Activated CD4-positive, alpha-beta T cell treated with anti-CD3 and anti-CD28 coated beads for 48 hours (primary cell): ENCODE measurements at places on chromosomes 1 and 21.

DNA sequence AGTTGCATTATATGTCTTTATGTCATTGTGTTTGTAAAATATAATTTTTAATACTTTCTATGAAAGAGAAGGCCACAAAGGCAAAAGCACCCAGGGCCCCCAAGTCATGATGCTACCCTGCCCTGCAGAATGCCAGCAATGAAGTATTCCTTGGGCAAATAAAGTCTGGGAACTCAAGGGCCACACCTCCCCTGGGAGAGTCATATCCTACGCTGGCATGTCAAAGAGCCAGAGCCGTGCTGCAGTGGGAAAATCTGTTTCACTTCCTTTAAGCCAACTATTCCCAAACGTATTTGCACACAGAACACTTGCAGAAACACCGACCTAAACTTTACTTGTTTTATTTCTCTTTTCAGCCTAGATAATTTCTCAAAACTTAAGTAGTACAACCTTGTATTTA is 98.4 kb upstream of the KAZN start:
- no peak for DNase-seq

DNA sequence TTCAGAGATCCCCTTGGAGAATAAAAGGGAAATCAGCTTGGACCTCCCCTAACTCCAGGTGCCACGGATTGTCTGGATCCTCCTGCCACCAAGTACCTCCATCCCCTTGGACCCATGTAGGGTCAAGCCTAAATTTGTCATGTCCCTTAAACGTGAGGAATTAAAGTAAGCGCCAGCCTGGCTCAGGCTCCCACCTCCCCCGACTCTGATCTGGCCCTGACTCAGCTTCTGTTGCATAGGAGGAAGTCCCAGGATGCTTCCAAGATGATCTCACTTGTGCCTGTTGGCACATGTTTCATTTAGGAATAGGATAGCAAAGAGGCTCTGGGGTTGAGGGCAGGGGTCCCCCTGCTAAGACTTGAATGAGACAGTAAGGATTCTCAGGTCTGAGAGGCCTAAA is 231.9 kb upstream of the JUN start:
- DNase-seq, result no peak

DNA sequence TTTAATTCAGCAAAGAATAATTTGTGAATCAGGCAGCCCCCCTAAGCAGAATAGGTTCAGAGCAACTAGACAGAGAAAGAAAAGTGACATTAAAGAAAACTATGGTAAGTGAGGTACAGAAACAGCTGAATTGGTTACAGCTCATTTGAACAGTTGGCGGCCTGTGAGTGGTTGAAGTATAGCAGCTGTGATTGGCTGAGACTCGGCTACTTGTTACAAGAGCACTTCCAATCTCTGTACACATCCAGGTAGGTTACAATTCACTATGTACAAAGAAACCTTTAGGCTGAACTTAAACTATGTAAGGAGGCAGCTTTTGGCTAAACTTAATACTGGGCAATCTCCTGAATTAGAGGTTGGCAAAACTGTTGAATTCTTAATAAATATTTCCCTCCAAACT is 171.1 kb upstream of the LHX8 start:
- DNase-seq, result no peak

GRCh38 chr1:246769306-246769705 is 45.1 kb downstream of the SCCPDH start:
- no peak for DNase-seq
